ENCODE measurements at places on chromosomes 11 and 22.

- peak; percentile 49 for DNase-seq
Measured at GRCh38 chr11:103202048-103202651, 92.9 kb downstream of the DYNC2H1 start.

DNA sequence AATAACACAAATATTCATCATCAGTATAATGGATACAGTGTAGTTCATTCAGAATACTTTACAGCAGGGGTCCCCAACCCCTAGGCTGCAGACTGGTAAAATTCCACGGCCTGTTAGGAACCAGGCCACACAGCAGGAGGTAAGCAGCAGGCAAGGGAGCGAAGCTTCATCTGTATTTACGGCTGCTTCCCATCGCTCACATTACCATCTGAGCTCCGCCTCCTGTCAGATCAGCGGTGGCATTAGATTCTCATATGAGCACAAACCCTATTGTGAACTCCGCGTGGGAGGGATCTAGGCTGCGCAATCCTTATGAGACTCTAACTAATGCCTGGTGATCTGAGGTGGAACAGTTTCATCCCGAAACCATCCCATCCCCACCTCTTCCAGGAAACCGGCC, 125.1 kb downstream of the SERGEF start:
- no peak for DNase-seq

- no peak for DNase-seq
Measured at GRCh38 chr11:123659311-123659710, 4.9 kb upstream of the SCN3B start.

- DNase-seq, result no peak
Measured at GRCh38 chr22:33588860-33589259, 331.4 kb downstream of the LARGE1 start.

DNA sequence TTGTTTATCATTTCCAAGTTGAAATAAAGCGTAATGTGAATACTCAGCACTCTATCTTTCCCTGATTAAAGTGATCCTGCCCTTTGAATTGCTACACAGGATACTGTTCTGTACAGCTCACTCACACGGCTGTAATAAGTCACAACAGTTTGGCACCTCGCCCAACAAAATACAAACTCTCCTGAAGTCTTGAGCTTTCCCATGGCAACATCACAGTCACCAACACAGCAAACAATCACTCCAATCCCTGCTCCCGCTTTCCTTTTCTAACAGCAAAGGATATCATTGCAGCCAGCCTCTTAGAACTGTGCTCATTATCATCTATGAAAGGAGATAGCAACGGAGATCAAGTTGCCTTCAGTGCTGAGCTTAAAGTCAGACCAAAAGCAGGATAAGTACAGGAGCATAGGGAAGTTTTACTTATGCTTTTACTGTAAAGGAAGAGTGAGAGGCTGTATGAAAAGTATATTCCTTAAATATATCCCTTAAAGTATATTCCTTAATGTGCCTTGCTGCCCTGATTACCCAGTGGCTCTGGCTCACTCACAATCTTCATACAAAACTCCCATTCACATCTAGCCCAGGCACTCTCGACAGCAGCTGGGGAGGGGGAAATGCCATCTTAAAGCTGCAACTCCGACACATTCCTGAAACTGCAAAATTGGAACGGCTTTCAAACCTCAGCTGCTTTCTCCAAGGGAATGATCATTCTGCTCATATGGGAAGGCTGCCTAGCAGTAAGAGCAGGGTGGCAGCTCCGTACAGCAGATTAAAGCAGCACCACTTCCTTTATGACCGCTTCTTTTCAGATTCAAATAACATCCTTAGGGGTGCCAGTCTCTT, 35.8 kb downstream of the MAML2 start:
- DNase-seq, result peak; percentile 76

DNA sequence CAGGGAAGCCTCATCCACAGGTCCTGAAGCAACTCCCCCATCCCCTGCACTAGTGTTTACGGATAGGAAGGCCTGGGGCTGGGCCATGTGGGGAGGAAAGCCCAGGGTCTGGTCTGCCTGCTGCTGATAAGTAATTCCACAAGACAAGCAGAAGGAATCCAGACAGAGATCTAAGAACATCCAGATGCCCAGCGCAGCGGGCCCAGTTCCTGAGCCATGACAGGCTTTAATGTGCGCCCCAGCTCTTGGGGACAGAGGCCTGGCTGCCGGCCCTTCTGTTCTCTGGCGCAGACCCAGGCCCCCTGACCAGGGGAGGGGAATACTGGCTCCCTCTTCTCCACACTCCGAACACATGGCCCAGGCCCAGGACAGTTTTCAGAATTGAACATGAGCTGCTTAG, 28.8 kb upstream of the ETS1 start:
- DNase-seq, result no peak

DNA sequence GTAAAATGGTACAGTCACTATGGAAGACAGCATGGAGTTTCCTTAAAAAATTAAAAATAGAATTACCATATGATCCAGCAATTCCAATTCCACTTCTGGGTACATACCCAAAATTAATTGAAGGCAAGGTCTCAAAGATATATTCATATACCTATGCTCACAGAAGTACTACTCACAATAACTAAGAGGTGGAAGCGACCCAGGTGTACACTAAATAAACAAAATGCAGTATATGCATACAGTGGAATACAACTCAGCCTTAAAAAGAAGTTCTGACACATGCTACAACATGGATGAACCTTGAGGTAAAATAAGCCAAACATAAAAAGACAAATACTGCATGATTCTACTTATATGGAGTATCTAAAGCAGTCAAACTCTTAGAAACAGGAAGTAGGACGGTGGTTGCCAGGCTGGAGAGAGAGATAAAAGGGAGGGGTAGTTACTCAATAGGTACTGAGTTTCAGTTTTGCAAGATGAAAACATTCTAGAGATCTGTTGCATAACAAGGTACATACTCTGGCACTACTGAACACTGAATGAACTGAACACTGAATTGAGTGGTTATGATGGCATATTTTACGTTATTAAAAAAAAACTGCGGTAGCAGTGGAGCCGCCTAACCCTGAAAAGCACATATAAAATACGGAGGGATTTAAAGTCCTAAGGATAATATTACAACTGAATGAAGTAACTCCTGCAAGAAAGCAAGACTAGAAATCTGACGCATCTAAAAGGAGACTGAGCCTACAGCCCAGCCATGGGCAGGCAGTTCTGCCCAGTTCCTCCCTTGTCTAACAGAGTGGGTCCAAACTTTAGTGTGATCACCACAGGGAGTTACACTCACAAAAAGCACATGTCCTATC, 12.8 kb downstream of the DGCR2 start:
- DNase-seq, result no peak

GRCh38 chr22:37848587-37849088, 581 bp upstream of the EIF3L start:
- DNase-seq, result no peak

DNA sequence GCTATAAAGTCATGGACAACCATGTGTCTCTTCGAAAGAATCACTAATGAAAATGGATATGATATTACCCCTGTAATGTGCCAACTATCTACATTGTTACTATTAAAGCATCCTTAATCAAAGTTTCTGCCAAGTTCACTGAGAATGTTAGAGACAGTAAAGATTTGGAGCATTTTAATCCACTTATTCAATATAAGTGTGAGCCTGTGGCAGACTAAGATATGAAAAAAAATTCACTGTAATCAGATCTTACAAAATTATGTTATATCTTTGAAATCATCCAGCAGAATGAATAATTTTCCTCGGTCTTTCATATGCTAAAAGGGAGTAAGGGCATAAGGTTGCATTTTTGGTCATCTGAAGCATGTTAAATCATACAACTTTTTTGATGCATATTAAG, 49.9 kb downstream of the MAML2 start:
- no peak for DNase-seq

DNA sequence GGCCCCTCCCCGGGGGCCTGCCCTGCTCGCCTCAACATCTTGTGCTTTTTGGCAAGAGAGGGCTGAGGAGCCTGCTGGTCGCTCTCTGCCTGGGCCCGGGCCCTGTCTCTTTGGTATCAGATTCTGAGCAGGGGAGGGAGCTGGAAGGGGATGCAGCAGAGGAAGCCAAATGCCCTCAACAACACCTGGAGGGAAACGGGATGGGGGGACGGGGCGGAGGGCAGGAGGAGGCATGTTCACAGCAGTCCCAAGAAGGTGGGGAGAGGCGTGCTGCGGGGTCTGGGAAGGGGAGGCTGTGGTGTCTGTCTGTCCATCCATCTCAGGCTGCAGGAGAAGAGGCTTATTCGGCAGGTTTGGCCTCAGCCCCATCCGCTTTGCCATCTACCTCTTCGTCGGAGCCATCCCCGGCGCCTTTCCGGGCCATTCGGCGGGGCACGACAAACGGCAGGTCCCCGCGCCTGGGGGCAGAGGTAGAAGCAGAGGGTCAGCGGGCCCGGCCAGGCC, 29.4 kb downstream of the APOL1 start:
- no peak for DNase-seq

DNA sequence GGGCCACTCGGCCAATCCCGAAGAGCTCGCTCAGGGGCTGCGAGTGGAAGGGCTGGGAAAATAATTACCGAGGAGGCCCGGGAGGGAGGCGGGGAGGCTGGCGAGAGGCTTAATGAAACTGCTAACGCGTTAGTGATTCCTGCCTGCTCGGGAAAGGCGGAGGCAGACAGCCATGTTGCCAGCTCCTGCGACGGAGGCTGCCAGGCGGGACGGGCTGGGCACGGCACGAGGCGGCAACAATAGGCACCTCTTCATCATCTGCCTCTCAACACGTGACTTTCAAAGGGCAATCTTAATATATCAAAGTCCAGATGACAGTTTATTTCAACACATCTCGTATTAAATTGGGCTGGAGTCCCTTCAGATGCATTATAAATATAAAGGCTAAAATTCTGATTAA, 68.0 kb upstream of the TCF20 start:
- no peak for DNase-seq

All from NCI-H2081 (cell line).